ENCODE measurements at places on chromosomes 5 and 9. TPM values are rescaled to one million over a fixed set of nuclear protein-coding genes. Genes with fewer than 3 reads are reported as not detected.

DNA sequence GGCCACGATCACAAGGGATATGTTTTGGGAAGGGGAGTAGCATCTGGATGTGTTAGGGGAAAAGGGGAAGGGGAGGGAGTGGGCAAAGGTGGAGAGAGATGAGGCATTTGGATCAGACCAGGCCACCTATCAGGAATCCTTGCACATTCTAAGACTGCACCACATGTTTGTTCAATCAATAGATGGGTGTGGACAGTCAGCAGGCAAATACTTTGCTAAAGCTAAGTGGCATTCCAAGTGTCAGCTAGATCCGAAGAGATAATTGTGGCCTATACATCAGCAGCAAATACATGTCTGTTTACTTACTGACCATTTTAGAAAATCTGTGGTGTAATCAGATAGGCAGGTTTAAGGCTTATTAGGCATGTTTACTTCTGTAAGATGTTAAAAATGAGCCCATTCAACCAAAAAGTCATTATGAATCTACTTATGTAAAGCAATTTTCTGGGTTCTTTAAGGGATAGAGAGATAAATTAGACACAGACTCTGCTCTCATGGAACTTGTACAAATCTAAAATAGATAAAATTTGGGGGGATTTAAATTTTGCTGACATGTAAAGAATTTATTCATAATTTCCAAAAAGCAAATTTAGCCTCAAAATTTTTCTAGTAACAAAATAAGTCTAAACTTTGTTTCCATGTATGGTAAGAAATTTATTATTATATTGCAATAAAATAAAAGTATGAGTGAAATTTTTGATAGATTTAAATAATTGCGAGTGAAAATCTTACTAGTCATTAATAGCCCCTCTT is 107.3 kb downstream of the SNCAIP start:
- no peaks in the 10 kb centered on the region for H3K4me1 ChIP-seq
- no peak for DNase-seq
- no peak overlapping the region for H3K27ac ChIP-seq
- H3K4me3 ChIP-seq = no peak overlapping the region
- H3K27me3 ChIP-seq = no peaks in the 10 kb centered on the region
- H3K36me3 ChIP-seq = no peaks in the 10 kb centered on the region

PDE8B gene
- total RNA-seq = 0.07 TPM

CATSPER3 gene
- 2.7 TPM for total RNA-seq

DNA sequence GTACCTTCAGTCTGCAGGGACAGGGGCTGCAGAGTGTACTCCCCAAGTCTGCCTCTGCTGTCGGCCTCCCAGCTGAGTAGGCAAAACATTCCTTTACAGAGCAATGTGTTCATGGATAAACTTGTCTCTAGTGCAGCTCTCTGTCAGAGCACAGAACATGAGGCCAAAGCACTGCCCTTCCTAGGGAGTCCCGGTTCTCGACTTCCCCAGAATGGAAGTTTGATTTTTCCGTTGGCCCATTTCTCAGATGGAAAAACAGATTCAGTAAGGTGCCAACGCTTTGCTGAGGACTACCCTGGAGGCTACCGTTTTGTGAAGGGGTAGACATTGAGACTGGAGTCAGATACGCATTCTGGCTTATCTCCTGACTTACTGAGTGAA is 422 bp upstream of the TRIM32 start:
- H3K4me3 ChIP-seq = peak overlapping the region; percentile 71
- no peak for DNase-seq
- no peaks in the 10 kb centered on the region for H3K36me3 ChIP-seq
- no peaks in the 10 kb centered on the region for H3K27me3 ChIP-seq
- no peak overlapping the region for H3K27ac ChIP-seq

GRCh38 chr9:35661756-35662350 is 3.1 kb downstream of the ARHGEF39 start:
- no peak for DNase-seq
- H3K4me1 ChIP-seq = peaks cover 79% of the 10 kb centered on the region
- peaks cover 14% of the 10 kb centered on the region for H3K36me3 ChIP-seq
- H3K27me3 ChIP-seq = no peaks in the 10 kb centered on the region
- no peak overlapping the region for H3K4me3 ChIP-seq

FIBCD1 gene
- total RNA-seq = not detected

DNA sequence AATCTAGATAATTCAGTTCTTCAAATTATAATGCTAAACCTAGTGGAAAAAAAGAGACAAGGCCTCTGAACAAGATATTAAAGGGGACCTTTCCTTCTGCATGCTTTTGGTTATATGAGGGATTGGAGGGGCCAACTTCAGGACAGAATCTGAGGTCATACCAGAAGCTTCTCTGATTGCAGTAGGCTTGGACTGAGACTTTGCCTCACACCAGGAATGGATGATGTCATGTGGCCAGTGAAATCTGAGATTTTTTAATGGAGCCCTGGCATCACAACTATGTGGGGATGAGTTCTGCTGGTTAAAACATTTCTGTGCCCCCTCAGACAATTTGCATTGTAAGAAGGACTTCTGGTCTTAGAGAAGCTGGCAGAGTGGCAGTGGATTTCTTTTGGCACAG is 88.6 kb downstream of the ANGPTL2 start:
- no peaks in the 10 kb centered on the region for H3K4me1 ChIP-seq
- H3K27me3 ChIP-seq = no peaks in the 10 kb centered on the region
- H3K4me3 ChIP-seq = no peak overlapping the region
- H3K36me3 ChIP-seq = peaks cover 11% of the 10 kb centered on the region
- no peak for DNase-seq

PCDHGB5 gene
- 2.5 TPM for total RNA-seq

NUTM2G gene
- not detected for total RNA-seq

MED10 gene
- 49.9 TPM for total RNA-seq

DNA sequence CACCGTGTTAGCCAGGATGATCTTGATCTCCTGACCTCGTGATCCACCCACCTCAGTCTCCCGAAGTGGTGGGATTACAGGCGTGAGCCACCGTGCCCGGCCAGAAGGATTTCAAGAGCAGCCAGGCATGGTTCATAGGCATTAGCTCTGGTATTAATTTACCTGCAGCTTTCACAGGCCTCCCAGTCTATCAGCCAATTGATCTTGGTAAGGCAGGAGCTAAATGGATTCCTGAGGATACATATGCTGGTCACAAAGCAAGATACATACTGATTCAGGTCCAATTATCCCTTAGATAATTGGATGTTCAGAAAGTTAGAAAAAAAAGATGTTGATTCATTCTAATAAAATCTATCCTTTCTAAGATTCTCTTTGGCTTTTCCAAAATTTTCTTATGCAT is 487.1 kb downstream of the TLE1 start:
- no peaks in the 10 kb centered on the region for H3K27me3 ChIP-seq
- no peaks in the 10 kb centered on the region for H3K36me3 ChIP-seq
- H3K4me3 ChIP-seq = no peak overlapping the region

DNA sequence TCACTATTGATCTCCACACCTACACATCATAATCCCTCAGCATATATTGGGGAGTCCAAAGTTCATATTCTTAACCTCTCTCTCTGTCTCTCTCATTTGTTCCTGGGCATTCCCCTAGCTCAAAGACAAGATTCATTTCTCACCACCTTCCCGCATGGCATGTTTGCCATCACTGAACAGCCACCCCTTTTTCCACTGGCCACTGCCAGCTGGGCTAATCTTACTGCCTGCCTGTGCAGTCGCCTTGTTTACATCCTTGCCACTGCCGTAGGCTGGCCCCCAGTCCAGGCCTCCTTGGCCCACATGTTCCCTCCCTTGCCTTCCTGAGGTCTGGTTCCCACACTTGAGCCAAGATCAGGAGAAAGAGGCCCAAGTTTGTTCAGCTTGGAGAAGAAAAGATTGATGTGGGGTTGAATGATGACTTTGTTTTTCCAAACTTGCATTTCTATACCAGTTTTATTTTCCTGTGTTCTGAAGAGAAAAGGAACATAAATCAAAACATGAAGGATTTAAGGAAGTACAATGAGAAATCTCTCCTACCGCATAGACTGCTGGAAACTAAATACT is 80.2 kb downstream of the PLAC8L1 start:
- H3K27ac ChIP-seq = no peak overlapping the region
- H3K4me3 ChIP-seq = no peak overlapping the region
- H3K4me1 ChIP-seq = no peaks in the 10 kb centered on the region
- no peaks in the 10 kb centered on the region for H3K27me3 ChIP-seq
- no peak for DNase-seq

LCN10 gene
- 70.7 TPM for total RNA-seq

ANKRD18A gene
- total RNA-seq = not detected

TMEM174 gene
- not detected for total RNA-seq

- H3K27ac ChIP-seq = no peak overlapping the region
- no peak overlapping the region for H3K4me3 ChIP-seq
- peaks cover 18% of the 10 kb centered on the region for H3K36me3 ChIP-seq
Observed at GRCh38 chr5:119284031-119284430, 71.8 kb upstream of the TNFAIP8 start.

GRCh38 chr5:175627739-175628138 is 30.1 kb upstream of the HRH2 start:
- no peak overlapping the region for H3K4me3 ChIP-seq
- H3K27ac ChIP-seq = no peak overlapping the region
- H3K36me3 ChIP-seq = no peaks in the 10 kb centered on the region
- no peaks in the 10 kb centered on the region for H3K27me3 ChIP-seq

DNA sequence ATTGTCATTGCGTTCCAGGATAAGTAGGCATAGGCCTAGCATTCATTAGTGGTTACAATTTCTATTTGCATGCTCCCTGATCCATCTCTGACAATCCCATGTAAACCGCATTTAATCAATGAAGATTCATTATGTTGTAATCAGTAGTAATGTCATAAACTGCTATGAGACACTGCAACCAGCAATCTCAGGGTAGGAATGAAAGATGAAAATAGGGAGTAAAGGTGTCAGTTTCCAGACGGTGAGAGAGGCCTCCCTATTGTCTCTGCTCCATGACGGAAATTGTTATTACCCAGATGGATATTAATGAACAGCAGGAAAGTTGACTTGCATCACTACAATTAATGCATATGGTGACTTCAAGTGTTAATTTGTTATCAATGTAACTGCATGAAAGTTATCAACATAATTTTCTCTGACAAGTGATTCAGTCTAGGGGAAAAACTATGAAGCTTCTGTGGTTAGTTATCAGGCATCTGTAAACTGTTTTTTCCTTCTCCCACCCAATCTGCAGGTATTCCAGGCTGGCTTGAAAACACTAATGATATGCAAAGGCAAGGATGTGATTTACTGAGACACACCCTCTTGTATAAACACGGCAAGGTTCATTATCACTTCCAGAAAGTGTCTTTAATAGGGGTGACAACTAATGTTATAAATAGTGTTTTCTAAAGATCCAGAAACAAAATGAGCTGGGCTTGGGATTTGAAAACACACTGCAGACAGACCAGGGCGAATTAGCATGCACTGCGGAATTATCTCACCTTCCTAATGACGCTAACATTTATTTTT is 73.5 kb downstream of the ZNF622 start:
- H3K36me3 ChIP-seq = no peaks in the 10 kb centered on the region
- no peak overlapping the region for H3K4me3 ChIP-seq
- no peak for DNase-seq
- H3K27ac ChIP-seq = no peak overlapping the region
- no peaks in the 10 kb centered on the region for H3K4me1 ChIP-seq

GRCh38 chr9:92895812-92896436 is 18.1 kb upstream of the ZNF484 start:
- H3K4me3 ChIP-seq = no peak overlapping the region
- no peaks in the 10 kb centered on the region for H3K4me1 ChIP-seq
- H3K27ac ChIP-seq = no peak overlapping the region
- no peaks in the 10 kb centered on the region for H3K27me3 ChIP-seq

DNA sequence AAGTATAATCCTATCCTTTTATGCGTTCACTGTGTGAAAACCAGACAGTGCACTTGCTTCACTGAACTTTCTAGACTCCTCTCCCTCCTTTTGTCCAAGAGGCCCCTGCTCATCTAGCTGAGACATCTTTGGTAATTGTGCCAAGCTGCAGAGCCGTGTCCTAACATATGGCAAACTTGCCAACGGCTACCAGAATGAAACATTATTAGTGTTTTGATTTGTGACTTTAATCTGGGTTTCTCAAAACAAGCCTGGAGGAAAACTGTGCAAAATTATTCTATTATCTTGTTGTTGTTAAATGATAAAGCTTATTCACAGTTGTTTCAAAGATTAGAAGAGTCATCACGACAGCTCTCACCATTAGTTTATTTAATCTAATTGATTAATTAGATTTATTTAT is 79.0 kb upstream of the RETREG1 start:
- DNase-seq = no peak
- H3K4me1 ChIP-seq = no peaks in the 10 kb centered on the region
- H3K27me3 ChIP-seq = no peaks in the 10 kb centered on the region
- H3K4me3 ChIP-seq = no peak overlapping the region
- H3K27ac ChIP-seq = no peak overlapping the region

- no peaks in the 10 kb centered on the region for H3K36me3 ChIP-seq
- H3K27me3 ChIP-seq = no peaks in the 10 kb centered on the region
- H3K27ac ChIP-seq = no peak overlapping the region
- no peak for DNase-seq
Observed at GRCh38 chr5:15634591-15635288, 134.8 kb downstream of the FBXL7 start.

- H3K36me3 ChIP-seq = no peaks in the 10 kb centered on the region
- H3K4me3 ChIP-seq = no peak overlapping the region
- no peak for DNase-seq
- H3K27me3 ChIP-seq = no peaks in the 10 kb centered on the region
- H3K27ac ChIP-seq = no peak overlapping the region
Observed at GRCh38 chr9:81898851-81899250, 29.4 kb upstream of the SPATA31D4 start.

DNA sequence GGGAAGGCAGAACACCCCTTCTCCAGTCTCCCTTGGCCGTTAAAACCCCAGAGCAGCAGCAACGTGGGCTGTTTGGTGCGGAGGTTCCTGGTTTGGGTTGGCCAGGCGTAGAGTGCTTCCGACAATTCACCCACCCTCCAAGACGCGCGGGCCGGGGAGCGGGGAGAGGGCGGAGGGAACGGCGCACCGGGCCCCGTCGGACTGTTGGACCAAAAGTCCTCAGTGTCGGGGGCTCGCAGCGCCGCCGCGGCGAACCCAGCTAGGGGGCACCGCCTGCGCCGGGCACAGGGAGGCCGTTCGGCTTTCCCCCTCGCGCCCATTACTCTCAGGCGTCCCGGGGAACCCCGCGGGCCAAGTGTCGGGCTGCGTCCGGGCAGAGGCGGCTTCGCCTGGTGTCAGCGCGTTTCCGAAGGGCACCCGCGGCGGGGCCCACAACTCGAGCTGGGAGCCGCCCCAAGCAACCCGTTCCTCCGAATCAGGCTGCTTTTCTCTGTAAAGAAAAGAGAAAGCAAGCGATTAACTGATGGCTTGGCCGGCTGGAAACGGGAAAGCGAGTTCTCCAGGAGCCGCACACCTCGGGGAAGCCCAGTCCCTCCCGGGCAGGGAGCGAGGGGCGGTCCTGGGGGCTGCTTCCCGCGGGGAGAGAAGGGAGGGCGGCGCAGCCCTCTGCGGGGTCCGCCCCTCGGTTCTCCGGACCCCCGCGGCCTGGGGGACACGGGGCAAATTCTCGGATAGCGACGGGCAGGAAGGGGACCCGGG is 145.5 kb downstream of the ERCC6L2 start:
- H3K27me3 ChIP-seq = peaks cover 30% of the 10 kb centered on the region
- peak overlapping the region; percentile 39 for H3K4me3 ChIP-seq
- H3K27ac ChIP-seq = no peak overlapping the region
- no peak for DNase-seq
- H3K4me1 ChIP-seq = peaks cover 21% of the 10 kb centered on the region

- no peak for DNase-seq
- no peaks in the 10 kb centered on the region for H3K36me3 ChIP-seq
- H3K27me3 ChIP-seq = no peaks in the 10 kb centered on the region
Observed at GRCh38 chr9:14440062-14440461, 126.1 kb upstream of the NFIB start.
